ENCODE measurements at places on chromosomes 13 and 19. TPM values are rescaled to one million over a fixed set of nuclear protein-coding genes. Genes with fewer than 3 reads are reported as not detected.

DNA sequence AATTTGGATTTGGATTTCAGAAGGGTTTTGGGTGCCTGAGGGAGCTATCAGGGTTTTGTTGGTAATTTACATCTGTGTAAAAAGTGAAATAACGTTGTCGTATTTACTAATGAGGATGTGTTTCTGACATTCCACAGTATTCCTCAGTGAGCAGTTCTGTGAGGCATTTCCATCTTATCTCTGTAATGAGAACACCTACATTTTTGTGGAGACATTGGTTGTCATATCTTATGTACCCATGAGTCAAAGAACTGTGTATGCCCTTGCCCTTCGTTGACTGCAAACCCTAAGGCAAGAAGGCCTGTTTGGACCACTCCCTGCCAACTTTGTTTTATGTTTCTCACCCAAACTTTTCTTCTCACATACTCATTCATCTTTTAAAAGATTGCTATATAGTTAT is 14.2 kb upstream of the IL17D start:
- no peak for DNase-seq

DNA sequence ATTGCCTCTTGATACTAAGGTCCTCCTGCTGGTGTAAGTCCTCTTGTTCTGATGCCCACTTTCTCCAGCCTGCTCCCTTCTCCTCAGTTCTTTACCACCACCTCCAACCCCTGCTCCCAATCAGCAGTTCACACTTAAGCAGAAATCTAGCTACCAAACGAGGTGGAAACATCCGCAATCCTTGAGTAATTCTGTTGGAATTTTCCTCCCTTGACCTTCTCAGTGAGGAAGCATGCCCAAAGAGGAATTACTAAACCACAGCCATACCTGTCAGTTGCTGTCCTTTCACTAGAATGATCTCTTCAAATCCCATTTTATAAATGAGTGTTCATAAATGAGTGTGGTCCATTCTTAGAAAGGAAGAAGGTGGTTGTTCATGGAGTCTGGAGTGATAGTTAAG is 289.9 kb downstream of the DACH1 start:
- DNase-seq: no peak

GRCh38 chr19:22622901-22623840 is 11.0 kb upstream of the ZNF492 start:
- no peak for DNase-seq

- DNase-seq: no peak
These were observed 7.4 kb downstream of the BCAM start for GRCh38 chr19:44816301-44816700.

GRCh38 chr13:112450904-112451240 is 74.7 kb downstream of the SPACA7 start:
- DNase-seq: no peak

- DNase-seq: no peak
These were observed 9.3 kb upstream of the ZNF554 start for GRCh38 chr19:2810141-2811091.

The NLRP4 gene
- total RNA-seq: 4.7 TPM

The ANGPTL8 gene
- total RNA-seq: not detected

The SERTAD3 gene
- 21.4 TPM for total RNA-seq
